Neural crest cell (in vitro differentiated cells): ENCODE measurements at places on chromosomes 6 and 20. TPM values are rescaled to one million over a fixed set of nuclear protein-coding genes. Genes with fewer than 3 reads are reported as not detected.

The OR12D3 gene
- total RNA-seq = not detected in 2 replicates

The MAS1 gene
- total RNA-seq = not detected in 2 replicates

The CAGE1 gene
- total RNA-seq = 0.16 and 0.20 TPM in 2 replicates

The SLA2 gene
- 0.16 TPM in 1 of 2 replicates, not detected in the other for total RNA-seq

DNA sequence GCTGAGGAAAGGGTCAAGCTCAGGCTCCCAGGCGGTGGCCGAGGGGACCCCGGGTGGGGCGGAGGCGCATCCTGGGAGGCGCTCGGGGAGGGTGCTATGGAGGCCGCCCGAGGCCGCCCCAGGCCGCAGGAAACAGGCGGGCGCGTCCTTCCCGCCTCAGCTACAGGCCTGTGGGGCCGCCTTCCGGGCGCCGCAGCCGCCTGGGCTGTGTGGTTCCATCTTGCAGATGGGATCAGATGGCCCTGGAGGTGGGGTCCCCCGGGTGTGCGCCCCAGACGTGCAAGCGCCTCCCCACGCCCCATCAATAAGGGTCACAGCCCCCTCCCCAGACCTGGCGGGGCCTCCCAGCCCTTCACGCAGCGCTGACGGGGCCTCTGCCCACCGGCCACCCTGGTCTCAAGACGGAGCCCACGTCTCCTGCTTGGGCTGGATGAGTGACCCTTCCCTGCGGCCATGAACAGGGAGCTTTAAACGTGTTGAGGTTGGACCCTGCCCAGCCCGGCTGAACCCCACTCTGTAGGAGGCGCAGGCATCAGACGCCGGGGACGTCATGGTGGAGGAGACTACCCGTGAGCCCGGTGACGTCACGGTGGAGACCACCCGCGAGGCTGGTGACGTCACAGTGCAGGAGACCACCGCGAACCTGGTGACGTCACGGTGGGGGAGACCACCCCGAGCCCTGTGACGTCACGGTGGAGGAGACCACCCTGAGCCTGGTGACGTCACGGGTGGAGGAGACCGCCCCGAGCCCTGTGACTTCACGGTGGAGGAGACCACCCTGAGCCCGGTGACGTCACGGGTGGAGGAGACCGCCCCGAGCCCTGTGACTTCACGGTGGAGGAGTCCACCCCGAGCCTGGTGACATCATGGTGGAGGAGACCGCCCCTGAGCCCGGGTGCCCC, 267.0 kb downstream of the DLL1 start:
- DNase-seq = no peak

DNA sequence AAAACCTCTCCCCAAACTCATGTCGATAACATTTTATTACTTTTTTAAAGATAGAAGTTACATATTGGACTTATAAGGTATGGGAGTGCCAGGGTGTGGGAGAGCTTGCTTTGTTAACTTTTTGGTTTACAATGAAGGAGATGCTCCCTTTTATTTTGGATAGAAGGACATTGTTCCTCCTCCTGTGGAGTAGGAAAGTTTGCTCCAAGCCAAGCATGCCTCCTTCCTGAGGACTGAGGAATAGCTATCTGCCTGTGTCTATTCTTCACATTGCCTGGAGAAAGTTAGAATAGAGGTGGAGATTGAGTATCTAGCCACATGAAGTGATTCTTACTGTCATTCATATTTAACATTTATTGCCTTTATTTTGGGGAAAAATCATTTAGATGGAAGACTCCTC, 71.9 kb downstream of the EYA4 start:
- DNase-seq = no peak

DNA sequence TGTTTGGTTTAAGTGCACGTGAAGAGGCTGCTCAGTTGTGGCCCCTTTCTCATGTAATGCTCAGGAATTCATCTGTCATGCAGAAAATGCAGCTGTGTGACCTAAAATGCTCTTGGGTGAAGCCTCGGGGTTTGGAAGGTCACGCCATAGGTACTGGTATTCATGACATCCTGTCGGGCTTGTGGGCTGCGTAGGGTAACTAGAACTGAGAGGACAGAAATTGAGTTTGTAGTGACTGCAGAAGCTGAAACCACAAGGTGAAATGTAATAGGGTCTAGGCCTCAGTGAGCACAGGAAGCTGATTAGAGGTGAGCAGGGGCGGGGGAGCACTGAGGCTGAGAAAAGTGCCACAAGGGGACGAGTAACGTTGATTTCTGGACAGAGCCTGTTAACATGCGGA, 128.8 kb downstream of the SOBP start:
- no peak for DNase-seq

- no peak for DNase-seq
Observed at GRCh38 chr6:145929037-145929633, 35.0 kb downstream of the SHPRH start.

DNA sequence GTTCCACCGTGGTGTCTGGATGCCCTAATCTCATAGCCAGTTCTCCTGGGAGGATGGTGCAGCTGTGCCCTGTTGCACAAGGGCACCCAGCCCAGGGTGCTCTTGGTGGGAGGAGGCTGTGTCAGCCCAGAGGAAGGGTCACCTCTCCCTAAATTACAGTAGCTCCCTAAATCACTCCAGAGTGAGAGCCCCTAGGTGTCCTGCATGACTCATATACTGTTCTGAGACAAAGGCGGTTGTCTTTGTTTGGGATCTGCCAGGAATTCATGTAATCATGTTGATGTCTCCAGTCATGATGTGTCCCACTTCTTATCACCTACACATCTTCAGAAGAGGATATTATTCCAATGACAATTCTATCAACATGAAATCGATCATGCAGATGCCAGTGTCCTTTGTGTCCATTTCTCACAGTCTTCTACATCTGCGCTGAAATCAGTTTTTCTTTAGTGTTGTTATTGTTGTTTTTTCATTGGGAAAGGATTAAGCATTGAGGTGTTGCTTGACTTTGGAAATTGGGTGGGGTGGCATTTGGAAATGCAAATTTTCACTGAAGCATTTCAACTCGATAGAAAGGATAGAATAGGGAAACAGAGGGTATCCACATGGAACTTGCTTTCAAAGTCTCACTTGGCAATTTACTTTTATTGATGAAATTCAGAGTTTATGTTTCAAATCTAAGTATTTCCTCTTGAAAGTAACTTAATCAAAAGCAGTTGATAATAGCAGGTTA, 19.5 kb downstream of the PERP start:
- DNase-seq = no peak

DNA sequence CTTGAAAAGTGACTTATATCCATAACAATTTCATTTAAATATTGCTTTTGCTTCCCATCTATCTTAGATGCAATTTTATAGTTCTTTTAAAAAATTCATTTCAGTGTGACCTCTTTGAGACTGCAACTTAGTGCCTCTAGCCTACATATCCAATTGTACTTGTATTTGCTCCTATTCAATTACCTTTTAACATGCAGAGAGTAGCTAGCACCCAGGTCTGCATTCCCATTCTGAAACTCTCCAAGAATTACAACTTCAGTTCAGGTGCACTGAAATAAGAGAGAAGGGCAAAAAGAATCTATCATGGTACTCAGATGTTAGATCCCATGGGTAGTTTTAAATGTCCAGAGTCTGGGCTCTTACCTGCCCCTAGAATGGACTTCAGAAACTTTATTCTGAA, 765.4 kb upstream of the SLC35B3 start:
- no peak for DNase-seq

DNA sequence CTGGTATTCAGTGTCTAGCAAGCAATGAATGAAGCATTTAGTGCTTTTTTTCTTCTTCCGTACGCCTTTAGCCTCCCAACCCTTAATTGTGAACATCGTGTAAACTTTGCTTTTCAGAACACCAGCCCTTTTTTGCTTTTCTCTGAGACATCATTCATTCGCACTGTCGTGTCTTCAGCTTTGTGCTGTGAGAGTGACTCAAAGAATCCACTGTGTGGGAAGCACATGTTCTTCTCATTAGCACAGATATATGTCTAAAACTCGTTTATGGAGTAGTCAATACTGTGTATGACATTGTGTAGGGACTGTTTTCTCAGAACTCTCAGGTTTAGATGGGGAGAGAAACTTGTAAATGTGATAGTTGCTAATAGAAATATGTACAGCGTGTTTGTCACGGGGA, 279.1 kb downstream of the FARS2 start:
- DNase-seq = no peak

- DNase-seq = no peak
Observed at GRCh38 chr6:147088861-147089260, 115.4 kb upstream of the STXBP5 start.

DNA sequence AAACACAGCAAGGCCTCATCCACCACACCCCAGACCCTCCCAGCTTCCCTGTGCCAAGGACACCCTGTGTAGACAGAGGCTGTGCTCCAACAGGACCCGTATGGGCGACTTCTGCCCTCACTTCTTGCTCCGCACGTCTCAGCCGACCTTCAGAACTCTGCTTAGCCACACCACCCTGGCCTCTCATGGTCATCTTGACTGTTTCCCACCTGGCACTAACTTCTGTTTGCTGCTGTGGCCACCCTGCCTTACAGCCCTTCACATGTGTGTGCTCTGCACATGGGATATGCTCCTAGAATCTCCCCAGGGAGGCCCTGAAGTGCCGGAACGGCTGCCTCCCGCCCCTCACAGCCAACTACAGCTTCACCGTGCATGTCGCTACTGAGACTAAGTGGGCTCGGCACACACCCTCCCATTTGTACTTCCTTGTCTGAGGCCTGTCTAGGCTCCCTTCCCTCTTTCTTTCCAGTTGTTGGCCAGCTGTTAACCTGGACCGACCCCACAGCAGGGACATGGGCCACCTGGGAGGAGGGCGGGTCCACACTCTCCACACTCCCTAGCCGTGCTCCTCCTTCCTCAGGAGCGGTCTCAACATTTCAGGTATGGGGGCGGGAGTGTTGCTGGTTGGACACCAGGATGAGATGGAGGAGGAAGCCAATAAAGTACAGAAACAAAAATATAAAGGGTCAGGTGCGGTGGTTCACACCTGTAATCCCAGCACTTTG, 69.6 kb downstream of the PYGB start:
- DNase-seq = no peak

GRCh38 chr20:53412577-53413185, 181.0 kb downstream of the ZNF217 start:
- no peak for DNase-seq

GRCh38 chr20:55488593-55488992, 516.7 kb downstream of the CBLN4 start:
- no peak for DNase-seq

DNA sequence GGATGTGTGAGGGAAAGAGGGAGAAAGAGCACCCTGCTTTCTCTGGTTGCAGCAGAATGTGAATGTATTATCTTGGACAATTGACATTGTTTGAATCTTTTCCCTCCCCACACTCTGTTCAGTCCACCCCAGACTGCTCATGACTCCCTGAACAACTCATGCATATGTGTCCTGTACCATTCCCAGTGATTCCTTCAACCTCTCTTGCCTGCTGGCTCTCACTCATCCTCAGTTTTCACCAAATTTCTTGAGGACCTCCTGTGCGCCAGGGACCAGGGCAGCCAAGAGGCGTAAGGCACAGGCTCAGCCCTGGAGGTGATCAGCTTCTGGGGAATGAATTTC, 5.4 kb downstream of the NOX3 start:
- DNase-seq = no peak

GRCh38 chr6:30156262-30156599, 4.8 kb downstream of the TRIM10 start:
- no peak for DNase-seq

DNA sequence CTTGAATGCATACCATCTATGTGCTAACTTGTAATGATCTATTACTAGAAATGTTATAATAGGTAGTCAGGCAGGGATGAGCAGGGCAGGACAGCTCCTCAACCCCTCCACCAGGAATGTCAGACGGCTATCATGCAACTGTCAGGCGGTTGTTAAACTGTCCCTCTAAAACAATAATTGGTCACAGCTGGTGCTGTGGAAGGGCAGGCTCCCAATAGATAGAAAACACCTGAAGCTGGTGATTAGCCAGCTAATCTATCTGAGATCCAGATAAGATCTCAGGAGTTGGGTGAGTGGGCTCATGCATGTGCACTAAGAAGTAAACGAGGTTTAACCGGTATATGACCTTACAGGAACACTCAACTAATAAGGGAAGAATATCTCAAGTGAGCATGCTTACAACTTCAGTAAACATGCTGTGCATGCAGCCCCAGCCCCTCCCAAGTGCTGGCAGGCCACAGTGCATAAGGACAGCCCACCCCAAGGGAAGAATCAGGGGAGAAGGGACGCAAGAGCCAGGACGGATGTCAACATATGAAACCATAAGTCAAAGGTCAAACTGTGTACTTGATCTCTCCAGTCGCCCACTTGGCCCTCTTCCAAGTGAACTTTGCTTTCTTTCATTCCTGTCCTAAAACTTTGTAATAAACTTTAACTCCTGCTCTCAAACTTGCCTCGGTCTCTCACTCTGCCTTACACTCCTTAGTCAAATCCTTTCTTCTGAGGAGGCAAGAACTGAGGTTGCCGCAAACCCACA, 566.2 kb upstream of the NRSN1 start:
- DNase-seq = no peak

- no peak for DNase-seq
Observed at GRCh38 chr6:17965397-17965796, 22.0 kb downstream of the KIF13A start.

GRCh38 chr6:108755257-108756240, 92.7 kb upstream of the ARMC2 start:
- no peak for DNase-seq

DNA sequence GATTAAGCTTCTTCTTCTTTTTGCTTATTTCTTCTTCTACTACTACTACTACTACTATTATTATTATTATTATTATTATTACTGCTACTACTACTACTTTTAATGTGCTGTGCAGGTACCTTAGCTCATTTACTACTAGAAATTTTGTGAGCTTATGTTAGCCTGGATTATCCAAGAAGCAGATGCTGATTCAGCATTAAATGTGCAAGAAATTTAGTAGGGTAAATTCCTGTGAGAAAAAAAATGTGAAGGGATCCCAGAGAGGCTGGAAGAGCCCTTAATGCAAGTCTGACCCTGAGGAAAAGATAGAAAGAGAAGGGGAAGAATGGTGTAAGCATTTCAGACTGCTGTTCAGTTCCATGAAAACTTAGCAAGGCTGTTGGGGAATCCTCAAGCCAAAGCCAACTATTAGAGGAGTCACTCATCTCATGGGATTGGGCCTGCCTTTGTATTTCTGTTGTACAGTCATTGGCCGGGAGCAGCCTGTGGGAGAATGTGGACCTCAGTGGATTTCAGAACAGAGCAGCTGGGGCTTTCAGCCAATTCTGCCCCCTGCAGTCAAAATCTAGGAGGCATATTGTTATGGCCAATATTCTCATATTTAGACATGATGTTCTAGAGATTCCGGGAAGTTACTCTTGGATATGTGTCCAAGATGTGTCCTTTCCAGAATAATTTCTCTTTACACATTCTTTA, 37.2 kb upstream of the TSPYL1 start:
- DNase-seq = no peak

- no peak for DNase-seq
Observed at GRCh38 chr6:26088344-26088743, 1.1 kb downstream of the HFE start.
